ENCODE measurements at places on chromosomes 5 and 9.

DNA sequence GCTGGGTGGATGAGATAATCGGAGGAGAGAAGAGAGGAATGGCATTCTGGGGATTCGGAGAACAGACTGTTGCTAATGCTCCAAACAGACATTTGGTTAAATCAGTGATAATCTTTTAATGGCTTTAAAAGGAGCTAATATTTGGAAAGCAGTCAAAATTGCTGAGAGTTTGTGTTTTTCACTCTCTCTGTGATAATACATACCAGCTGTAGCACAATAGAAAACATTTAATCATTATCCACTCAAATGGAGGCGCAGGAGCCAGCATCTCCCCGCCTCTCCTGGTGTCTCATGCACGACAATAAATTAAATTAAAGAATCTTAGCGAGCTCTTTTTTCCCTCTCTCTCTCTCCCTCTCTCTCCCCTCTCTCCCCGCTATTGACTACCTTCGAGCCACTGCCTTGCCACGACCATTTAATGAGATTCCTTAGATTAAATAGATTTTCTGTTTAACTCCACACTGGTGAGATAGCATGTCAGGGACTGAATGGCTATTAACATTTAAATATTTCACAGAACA lies 268.6 kb upstream of the MVB12B start:
- no peak for DNase-seq

DNA sequence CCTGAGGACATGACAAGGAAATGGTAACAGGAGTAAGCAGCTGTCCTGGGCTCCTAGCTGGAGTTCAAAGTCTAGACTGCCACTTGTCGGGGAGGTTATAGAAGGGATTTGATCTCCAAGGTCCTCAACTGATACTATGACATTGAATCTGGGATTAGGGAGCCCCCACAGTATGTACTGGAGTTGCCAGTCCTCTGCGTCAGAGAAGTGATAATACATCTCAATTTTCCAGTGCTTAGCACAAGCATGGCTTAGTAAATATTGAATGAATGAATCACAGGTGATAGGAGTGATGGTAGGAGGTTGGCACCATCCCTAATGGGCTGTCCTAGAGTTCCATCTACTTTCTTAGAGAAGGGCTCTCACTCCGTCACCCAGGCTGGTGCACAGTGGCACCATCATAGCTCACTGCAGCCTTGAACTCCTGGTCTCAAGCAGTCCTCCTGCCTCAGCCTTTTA lies 6.2 kb upstream of the TPM2 start:
- no peak for DNase-seq

GRCh38 chr5:169626779-169627178 lies 10.3 kb upstream of the DOCK2 start:
- no peak for DNase-seq

DNA sequence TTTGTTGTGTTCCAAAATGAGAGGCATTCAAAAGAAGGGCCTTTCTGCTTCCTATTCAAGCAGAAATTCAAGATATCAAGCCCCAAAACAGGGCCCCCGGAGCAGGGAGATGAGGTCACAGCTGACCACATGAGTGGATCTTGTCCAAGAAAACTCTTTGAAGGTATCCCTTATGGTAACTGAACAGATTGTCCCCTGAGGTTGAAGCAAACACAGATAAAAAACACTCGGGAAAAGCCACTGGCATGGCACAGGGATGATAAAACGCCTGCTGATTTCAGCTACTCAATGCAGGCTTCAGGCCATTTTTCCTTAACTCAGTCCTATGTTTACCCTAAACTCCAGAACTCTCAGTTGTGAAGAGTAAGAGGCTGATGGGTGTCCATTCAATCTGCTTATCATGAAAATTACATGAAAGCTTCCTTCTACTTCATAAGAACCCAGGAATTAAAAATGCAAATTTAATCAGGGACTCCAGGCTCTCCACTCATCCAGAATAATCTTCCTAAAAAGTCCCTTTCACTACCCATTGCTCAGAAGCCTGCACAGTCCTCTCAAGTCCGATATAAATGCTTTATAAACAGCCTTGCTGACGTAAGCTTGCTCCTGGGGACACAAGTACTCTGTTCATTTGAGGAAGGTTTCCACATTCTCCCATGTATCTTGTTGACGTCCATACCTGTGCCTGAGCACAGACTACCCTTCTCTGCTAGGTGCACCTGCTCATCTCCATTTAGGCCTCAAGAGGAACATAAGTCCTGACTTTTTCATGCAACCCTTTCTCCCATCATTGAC lies 35.9 kb upstream of the SLC1A3 start:
- no peak for DNase-seq

DNA sequence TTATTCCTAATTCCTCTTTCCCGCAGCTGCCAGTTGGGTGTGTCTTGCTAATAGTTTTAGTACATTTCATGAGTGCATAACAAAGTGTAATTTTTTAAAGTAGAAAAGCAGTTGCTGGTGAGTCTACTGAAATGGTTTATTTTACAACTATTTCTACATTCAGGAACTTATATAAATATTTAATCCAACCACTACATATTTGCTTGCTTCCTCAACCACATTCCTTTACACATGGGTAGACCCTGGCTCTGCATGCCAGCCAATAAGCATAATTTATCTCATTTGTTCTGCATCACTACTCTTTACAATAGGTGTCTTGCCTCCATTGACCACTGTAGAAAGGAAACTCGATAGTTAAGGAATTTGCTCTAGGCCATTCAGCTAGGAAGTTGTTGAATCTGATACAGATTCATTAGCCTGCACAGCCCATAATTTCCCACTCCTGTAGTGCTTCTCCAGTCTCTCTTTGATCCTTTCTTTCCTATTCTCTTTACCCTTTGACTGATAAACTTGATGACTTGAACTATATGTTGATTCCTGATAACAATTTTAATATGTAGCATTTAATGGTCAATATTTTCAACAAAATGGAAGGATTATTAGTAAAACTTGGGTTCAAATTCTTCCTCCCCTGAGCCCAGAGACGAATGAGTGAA lies 342.5 kb upstream of the ACTBL2 start:
- DNase-seq: no peak
